Purkinje cell (primary cell): ENCODE measurements at places on chromosomes 16 and 17. TPM values are rescaled to one million over a fixed set of nuclear protein-coding genes. Genes with fewer than 3 reads are reported as not detected.

WFIKKN1 gene
- 0.16 and 0.27 TPM in 2 replicates for polyA plus RNA-seq

YBX2 gene
- polyA plus RNA-seq: not detected in 2 replicates

HBM gene
- 0.55 TPM in 1 of 2 replicates, not detected in the other for polyA plus RNA-seq

TPSB2 gene
- polyA plus RNA-seq: not detected in 2 replicates

KRTAP1-5 gene
- polyA plus RNA-seq: not detected in 2 replicates

BEAN1 gene
- polyA plus RNA-seq: not detected in 2 replicates

QRICH2 gene
- polyA plus RNA-seq: 0.21 and 0.31 TPM in 2 replicates

CD300E gene
- not detected in 2 replicates for polyA plus RNA-seq

TP53TG3 gene
- not detected in 2 replicates for polyA plus RNA-seq

HOXB5 gene
- not detected in 2 replicates for polyA plus RNA-seq

SLC6A4 gene
- polyA plus RNA-seq: not detected in 2 replicates

HBA2 gene
- polyA plus RNA-seq: 1.9 and 48.0 TPM in 2 replicates

C16orf46 gene
- 3.2 and 5.8 TPM in 2 replicates for polyA plus RNA-seq

CCDC200 gene
- polyA plus RNA-seq: not detected in 2 replicates

GUCY2D gene
- polyA plus RNA-seq: not detected in 2 replicates

TNFRSF17 gene
- 6.6 and 15.0 TPM in 2 replicates for polyA plus RNA-seq

CCDC92B gene
- 0.34 and 0.39 TPM in 2 replicates for polyA plus RNA-seq

SARM1 gene
- polyA plus RNA-seq: 0.22 and 3.2 TPM in 2 replicates

ANKRD40CL gene
- polyA plus RNA-seq: not detected in 2 replicates

GALK1 gene
- polyA plus RNA-seq: 1.1 TPM in 1 of 2 replicates, not detected in the other

CLEC3A gene
- not detected in 2 replicates for polyA plus RNA-seq

CHST5 gene
- 0.14 TPM in 1 of 2 replicates, not detected in the other for polyA plus RNA-seq

SDR42E2 gene
- not detected in 2 replicates for polyA plus RNA-seq

ALOX12 gene
- 0.82 and 1.0 TPM in 2 replicates for polyA plus RNA-seq

ABCA10 gene
- 1.1 and 6.0 TPM in 2 replicates for polyA plus RNA-seq

CD300A gene
- not detected in 2 replicates for polyA plus RNA-seq

PMFBP1 gene
- 0.27 and 1.5 TPM in 2 replicates for polyA plus RNA-seq

GPATCH8 gene
- polyA plus RNA-seq: 20.3 and 23.5 TPM in 2 replicates

CORO6 gene
- polyA plus RNA-seq: 1.3 and 2.6 TPM in 2 replicates

HAS3 gene
- polyA plus RNA-seq: 0.11 and 0.25 TPM in 2 replicates

LPO gene
- not detected in 2 replicates for polyA plus RNA-seq

SCNN1B gene
- not detected in 2 replicates for polyA plus RNA-seq

KRTAP4-9 gene
- not detected in 2 replicates for polyA plus RNA-seq

KRT24 gene
- polyA plus RNA-seq: 0.85 TPM in 1 of 2 replicates, not detected in the other

FSCN2 gene
- polyA plus RNA-seq: not detected in 2 replicates

KRT28 gene
- polyA plus RNA-seq: not detected in 2 replicates

MYH2 gene
- not detected in 2 replicates for polyA plus RNA-seq

HOXB1 gene
- polyA plus RNA-seq: not detected in 2 replicates

SLC5A2 gene
- 8.3 and 9.3 TPM in 2 replicates for polyA plus RNA-seq

GRB7 gene
- polyA plus RNA-seq: not detected in 2 replicates

TERB1 gene
- 0.34 TPM in 1 of 2 replicates, not detected in the other for polyA plus RNA-seq

EMP2 gene
- 4.7 and 5.2 TPM in 2 replicates for polyA plus RNA-seq

REXO5 gene
- 0.23 and 1.1 TPM in 2 replicates for polyA plus RNA-seq

NAGS gene
- polyA plus RNA-seq: not detected in 2 replicates

MYO15A gene
- 0.70 and 1.0 TPM in 2 replicates for polyA plus RNA-seq

SPN gene
- polyA plus RNA-seq: not detected in 2 replicates

RRAD gene
- not detected in 2 replicates for polyA plus RNA-seq

SMIM22 gene
- polyA plus RNA-seq: not detected in 2 replicates

ABCC12 gene
- 20.7 and 22.3 TPM in 2 replicates for polyA plus RNA-seq

ZNRF1 gene
- 36.6 and 48.2 TPM in 2 replicates for polyA plus RNA-seq

EME1 gene
- polyA plus RNA-seq: 0.35 TPM in 1 of 2 replicates, not detected in the other

HBZ gene
- polyA plus RNA-seq: not detected in 2 replicates

ALDH3A2 gene
- polyA plus RNA-seq: 34.1 and 49.0 TPM in 2 replicates

GP1BA gene
- polyA plus RNA-seq: 0.31 and 0.38 TPM in 2 replicates

KCNG4 gene
- not detected in 2 replicates for polyA plus RNA-seq
